ENCODE measurements at places on chromosomes 16 and 17. TPM values are rescaled to one million over a fixed set of nuclear protein-coding genes. Genes with fewer than 3 reads are reported as not detected.

DNA sequence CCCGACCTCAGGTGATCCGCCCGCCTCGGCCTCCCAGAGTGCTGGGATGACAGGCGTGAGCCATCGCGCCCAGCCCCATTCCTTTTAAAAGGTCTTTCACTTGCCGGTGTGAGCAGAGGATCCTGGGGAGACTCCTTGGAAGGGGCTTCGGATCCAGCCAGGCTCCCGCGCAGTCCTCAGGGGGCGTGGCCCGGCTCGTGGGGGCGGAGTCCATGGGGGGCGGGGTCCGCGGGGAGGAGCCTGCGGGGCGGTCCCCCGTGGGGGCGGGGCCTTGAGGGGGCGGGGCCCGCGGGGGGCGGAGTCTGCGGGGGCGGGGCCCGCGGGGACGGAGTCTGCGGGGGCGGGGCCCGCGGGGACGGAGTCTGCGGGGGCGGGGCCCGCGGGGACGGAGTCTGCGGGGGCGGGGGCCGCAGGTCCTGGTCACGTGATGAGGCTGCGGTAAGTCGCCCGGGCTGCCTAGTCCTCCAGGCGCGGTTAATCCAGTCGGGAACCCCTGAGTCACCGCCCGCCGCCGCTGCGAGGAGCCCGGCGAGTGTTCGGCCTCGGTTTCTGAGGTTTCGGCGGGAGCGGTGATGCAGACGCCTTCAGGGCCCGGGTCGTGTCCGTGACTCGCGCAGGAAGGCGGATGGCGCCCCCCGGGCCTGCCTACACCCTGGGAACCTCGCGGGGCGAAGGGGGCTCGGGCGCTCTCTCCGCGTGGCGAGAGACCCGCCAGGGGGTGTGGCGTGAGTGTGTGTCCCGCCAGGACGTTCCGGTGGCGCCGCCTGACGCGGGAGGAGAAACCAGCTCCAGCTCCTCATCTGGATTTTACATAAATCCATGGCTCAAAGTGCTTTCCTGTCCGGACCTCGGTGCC is 23.6 kb upstream of the ABR start:
- DNase-seq, result no peak

The CTRB1 gene
- not detected for polyA plus RNA-seq

DNA sequence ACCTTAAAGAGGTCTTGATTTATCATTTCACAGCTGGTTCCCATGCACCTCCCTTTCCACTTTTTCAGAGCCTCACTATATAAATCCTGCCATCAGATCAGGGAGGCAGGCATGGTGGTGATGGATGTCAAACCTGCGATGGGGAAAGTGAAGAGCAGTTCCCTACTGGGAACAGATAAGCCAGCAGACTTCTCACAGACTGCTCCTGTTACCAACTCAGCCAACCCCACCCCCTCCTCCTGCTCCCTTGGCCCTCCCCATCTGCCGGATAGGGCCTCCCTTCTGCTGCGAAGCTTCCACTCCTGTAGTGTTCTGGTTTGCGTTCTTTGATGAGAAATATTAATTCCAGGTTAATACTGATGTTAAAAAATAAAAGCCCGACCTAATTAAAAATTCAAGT is 232.1 kb downstream of the STX8 start:
- no peak for DNase-seq

The RND2 gene
- 3.7 TPM for polyA plus RNA-seq

DNA sequence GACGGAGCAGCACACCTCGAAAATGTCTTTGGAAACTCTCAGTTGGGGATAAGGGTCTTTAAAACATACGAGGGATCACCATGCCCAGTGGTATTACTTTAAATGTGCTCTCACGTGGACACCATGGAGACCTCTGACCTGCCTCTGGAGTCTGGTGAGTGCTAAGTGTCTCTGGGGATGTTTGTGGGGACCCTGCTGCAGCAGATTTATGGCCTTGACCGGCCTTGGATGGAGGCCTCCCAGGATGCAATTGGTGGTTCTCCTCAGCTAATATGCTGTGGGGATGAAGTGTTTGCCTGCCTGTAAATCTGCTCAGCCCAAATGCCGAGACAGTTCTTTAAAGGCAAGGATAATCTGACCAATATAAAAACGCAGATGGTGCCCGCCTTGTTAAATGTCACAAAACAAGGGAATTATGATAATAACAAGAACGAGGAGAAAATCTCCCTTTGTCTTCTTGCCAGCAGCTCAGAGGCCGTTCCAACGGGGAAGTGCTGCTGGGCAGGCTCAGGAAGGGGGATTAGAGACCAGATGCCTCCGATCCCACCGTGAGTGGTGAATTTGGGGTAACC is 154.4 kb downstream of the ABCC12 start:
- DNase-seq, result no peak

GRCh38 chr17:19306160-19307111 is 56.1 kb downstream of the B9D1 start:
- DNase-seq, result no peak

The CRHR1 gene
- not detected for polyA plus RNA-seq

DNA sequence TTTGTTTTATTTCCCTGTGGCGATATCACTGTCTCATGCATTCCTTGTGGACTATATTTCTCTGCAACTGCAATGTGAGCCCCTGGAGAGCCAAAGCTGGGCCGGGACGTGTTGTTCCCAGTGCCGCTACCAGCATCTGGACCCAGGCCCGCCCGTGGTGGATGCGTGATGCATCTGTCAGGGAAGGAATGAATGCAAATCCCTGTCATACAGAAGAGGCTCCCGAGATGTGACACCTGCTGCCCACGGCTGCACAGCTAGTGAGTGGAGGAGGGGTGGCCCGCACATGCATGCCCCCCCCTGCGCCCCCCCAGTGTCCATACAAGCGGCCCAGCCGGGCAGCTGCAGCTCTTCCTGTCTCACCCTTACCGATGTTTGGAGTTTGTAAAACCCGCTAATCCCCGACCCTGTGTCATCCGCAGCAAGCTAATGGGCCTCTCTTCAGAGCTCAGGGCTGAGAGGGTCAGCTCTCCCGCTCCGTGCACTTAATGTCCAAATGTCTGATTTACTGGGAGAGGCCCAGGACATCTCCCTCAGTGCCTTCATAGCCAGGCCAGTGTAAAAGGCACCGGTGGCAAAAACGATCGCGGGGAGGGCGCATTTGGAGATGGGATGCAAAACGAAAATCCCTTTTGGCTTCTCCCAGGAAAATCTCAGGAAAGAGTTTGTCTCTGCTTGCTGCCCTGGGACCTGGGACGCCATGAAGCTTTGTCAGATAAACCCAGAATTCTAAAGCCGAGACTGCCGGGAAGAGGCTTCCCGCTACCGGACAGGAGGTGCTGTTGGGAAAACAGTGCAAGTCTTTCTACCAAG is 91.8 kb downstream of the FOXL1 start:
- DNase-seq, result no peak

DNA sequence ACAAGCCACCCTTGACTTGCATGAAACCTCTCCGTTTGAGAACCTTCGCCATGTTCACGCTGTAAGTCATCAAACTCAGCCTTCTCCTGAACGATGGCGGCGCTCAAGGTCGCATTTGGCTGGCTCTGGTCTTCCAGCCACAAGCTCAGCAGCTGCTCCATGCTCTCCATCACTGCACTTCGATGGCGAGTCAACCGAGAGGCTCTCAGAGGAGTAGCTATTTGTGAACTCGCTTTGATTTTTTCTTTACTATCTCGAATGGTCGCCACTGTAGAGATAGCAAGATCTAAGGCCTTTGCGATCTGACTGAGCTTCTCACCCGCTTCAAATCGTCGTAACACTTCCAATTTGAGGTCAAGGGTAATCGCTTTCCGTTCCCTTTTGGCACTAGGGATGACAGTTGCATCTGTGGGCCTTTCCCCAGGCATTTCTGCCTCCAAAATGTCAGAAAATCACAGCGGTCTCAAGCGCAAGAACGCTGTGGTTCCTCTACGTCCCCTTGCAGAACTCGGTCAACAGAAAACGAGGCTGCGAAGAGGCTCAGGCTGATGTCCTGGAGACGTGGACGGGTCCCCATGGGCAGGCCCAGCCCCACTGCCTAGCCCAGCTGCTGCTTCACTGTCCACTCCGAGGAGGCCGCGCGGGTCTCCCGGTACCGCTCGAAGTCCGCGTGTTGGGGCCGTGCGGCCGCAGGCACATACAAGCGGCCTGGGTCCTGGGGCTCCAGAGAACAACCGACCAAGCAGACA is 23.1 kb downstream of the DEF8 start:
- DNase-seq, result no peak

- DNase-seq, result no peak
These were observed 310.1 kb downstream of the CA10 start for GRCh38 chr17:51848451-51848850.

DNA sequence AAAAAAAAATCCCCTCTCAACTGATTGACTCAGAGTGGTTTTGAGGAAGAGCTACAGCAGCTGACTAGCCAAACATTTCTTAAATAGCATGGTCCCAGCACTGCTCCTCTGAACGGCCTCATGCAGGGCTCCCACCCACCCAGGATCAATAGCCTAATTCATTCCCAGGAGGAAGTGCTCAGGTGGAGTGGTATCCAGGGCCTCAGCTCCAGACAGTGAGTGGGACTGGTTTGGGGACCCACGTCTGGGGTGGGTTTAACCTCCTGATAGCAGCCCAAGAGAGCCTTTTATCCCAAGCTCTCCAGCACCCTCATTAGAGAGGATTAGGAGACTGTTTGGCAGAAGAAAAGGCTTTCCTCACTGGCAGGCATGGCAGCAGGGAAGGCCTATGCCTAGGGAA is 68.5 kb upstream of the CDH5 start:
- DNase-seq, result no peak

The OR1A1 gene
- polyA plus RNA-seq, result not detected

The ASB16 gene
- 4.8 TPM for polyA plus RNA-seq

DNA sequence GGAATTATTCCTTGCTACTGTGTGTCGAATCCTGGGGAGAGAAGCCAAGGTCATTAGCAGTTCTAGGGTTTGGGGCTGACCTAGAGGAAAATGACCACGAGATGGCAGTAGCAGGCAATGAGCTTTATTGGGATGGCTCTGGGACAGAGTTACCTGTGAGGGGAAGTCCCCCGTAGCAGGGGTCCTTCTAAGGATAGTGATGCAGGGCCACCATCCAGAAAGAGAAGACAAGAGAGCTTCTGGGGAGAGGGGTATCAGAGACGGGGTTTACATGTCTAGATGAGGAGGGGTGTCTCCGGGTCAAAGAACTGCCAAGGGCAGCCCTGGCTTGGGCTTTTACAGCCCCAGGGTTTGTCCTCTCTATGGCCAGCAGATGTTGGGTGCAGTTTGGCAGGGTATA is 6.4 kb upstream of the GGT6 start:
- no peak for DNase-seq

The NT5C3B gene
- polyA plus RNA-seq, result 96.2 TPM

DNA sequence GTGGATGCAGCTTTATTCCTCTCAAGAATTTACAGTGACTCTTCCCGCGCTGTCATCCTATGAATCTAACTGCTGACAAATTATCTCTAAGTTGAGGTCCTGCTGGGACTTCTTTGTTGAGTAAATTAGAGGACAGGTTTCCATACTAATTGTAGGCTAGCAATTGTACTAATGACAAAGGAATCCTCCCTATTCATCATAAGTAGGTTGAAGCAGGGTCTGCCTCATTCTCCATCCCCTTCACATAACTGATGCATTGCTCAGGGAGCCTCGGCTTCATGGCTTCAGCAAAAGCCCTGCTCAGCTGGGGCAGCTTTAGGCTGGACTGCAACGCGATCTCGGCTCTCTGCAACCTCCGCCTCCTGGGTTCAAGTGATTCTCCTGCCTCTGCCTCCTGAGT is 83.1 kb upstream of the IRX6 start:
- no peak for DNase-seq

The OTOP3 gene
- not detected for polyA plus RNA-seq

DNA sequence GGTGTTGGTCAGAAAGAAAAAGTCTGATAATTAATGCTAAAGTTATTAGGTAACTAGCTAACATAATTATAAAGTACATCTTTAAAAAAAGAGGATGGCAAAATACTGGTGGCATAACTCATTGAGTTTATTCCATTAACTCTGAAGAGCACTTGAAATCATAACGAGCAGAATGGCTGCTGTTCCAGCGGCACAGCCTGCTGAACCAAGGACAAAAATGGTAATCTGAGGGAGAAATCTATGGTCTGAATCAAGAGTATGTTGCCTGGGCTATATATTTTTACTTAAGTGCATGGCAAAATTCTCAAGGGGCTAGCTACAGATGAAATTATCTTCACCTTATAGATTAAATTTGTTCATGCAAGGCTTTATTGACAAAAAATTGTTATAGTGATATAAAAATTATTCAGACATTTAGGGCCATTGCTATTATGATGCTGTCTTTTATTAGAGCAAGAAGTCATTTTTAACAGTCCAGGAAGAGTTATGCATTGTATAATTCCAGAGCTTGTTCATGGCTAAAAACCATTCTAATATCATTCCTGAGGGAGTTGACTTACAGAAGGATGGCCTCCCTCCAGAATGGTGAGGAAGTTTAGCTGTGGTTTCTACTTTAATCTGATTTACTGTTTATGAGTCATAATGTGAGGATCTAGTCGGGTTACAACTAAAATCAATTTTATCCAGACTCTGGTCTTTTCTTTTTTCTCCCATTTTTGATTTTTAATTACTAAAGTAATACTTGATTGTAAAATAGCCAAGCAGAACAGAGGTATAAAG is 41.4 kb upstream of the ANKFN1 start:
- no peak for DNase-seq
